ENCODE measurements at places on chromosomes 2 and 18.

GRCh38 chr18:39549144-39549543 lies 1983.5 kb upstream of the CELF4 start:
- no peak for DNase-seq
- H3K27me3 ChIP-seq: no peaks in the 10 kb centered on the region
- no peaks in the 10 kb centered on the region for H3K4me1 ChIP-seq
- H3K36me3 ChIP-seq: no peaks in the 10 kb centered on the region

DNA sequence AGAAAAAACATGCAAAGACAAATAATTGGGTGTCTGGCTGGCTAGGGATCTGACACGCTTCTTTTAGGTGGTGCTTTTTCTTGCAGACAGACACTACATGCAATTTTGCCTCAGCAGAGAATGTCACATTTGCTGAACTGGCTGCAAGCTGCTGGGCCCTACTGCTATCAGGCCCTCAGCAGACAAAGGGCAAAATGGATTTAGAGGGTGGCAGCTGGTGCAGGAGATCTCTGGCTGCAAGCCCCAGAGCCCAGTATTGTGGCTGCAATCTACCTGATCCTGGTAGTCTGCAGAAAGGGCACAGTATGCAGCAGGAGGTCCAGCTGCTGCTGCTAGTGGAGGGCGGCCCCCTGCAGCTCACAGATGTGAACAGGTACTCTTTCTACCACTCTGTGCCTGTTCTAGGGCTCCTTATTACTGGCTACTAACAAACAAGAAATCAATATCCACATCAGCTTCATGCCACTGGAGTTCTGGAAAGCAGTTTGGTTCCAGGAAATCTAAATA lies 796.7 kb upstream of the CELF4 start:
- DNase-seq: no peak
- H3K4me3 ChIP-seq: no peak overlapping the region
- no peak overlapping the region for H3K27ac ChIP-seq
- H3K27me3 ChIP-seq: no peaks in the 10 kb centered on the region
- no peaks in the 10 kb centered on the region for H3K36me3 ChIP-seq

DNA sequence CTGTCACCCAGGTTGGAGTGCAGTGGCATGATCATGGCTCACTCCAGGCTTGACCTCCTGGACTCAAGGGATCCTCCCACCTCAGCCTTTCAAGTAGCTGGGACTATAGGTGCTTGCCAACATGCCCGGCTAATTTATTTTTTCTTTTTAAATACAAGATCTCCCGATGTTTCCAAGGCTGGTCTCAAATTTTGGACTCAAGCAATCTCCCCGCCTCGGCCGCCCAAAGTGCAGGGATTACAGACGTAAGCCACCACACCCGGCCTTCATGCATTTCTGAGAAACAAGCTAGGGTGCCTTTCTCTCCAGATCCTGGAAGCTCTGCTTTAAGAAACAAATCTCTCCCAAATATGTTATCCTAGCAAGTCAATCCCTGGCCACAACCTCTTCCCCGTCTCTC lies 234.1 kb downstream of the FBXO15 start:
- no peaks in the 10 kb centered on the region for H3K36me3 ChIP-seq
- peaks cover 3% of the 10 kb centered on the region for H3K27me3 ChIP-seq
- no peak overlapping the region for H3K4me3 ChIP-seq
- no peak for DNase-seq
- H3K27ac ChIP-seq: no peak overlapping the region

GRCh38 chr18:24819141-24819890 lies 358.9 kb downstream of the HRH4 start:
- H3K4me1 ChIP-seq: no peaks in the 10 kb centered on the region
- H3K27me3 ChIP-seq: no peaks in the 10 kb centered on the region
- no peak overlapping the region for H3K4me3 ChIP-seq
- H3K27ac ChIP-seq: no peak overlapping the region
- no peak for DNase-seq

DNA sequence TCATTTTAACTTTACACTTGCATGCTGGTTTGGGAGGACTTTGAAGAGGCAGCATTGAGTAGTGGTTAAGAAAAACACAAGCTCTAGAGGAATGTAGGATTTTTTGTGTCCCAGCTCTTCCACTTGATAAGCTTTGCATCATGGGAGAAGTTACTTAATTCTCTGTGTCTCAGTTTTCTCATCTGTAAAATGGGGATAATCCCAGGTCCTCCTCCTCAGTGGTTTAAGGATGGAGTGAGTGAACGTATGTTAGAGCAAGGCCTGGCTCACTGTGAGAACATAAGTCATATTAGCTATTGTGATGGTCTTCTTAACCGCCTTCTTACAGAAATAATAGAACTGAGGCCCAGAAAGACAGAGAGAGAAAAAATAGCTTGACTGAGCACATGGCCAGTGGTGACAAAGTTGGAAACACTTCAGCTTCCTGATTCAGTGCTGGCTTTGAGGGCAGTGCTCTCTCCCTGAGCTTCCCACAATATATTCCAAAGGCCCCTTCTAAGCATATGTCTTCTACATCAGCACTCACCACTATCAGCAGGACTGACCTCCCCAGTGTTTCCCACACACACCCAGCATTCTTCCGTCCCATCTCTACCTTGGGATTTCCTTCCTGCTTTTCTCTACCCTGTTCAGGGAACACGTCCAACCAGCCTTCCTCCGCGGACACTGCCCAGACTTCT lies 214.9 kb upstream of the TNP1 start:
- no peaks in the 10 kb centered on the region for H3K36me3 ChIP-seq
- peaks cover 18% of the 10 kb centered on the region for H3K4me1 ChIP-seq
- no peak for DNase-seq
- no peak overlapping the region for H3K4me3 ChIP-seq
